Naive thymus-derived CD4-positive, alpha-beta T cell (primary cell): ENCODE measurements at places on chromosomes 5 and 9.

DNA sequence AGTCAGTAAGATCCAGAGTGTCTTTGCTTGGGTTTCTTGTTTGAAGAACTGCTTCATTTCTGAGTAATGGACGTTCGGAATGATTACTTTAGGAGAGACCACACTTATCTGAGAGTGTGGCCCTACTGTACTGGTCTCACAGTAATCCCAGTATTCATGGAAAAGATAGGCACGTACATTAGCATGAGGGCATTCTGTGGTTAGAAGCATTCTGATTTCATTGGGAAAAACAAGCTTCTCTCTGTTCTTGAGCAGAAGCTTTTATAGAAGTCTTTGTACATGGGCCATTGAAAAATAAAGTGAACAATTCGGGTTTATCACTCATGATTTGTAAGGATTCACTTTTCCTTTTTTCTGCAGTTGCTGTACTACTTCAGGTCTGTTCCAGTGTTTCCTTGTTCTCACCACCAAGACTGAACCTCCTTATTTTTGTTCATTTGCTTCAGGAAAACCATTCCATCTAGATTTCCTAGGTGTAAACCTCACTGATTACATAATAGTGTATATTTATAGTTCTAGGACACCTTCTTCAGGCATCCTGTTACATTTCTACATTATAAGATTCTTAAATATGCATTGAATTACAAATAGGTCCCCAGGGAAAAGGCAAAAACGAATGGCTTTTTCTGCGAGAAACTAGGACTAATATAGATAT lies 10.1 kb downstream of the TGFBR1 start:
- DNase-seq: no peak

DNA sequence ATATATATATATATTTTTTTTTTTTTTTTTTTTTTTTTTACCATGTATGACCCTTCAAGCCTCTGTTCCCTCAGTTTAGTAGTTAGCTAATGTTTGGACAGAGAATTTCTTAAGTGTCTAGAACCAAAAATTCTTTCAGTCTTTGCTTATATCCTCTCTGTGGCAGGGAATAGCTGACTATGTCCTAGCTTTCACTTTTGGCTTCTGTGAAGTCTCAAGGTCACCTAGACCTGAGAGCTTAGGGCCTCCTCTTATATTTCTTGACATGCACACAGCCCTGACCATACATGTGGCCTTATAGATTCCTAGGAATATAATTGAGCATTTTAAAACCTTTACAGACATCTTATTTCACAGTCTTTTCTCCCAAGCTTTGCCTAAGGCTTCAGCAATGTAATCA lies 930.8 kb upstream of the CDH9 start:
- no peak for DNase-seq

- no peak for DNase-seq
These were observed 26.1 kb upstream of the AKNA start for GRCh38 chr9:114413861-114414301.

GRCh38 chr9:98049288-98050072 lies 7.1 kb upstream of the NANS start:
- DNase-seq: no peak

- no peak for DNase-seq
These were observed 188.7 kb downstream of the EBF1 start for GRCh38 chr5:158910782-158911692.

- DNase-seq: no peak
These were observed 105.3 kb downstream of the PAX5 start for GRCh38 chr9:36928670-36929349.

GRCh38 chr9:125043631-125044030 lies 99.7 kb downstream of the SCAI start:
- no peak for DNase-seq

- no peak for DNase-seq
These were observed 16.5 kb downstream of the NR2F1 start for GRCh38 chr5:93599399-93600120.
